ENCODE measurements at places on chromosomes 7 and 10.
A peak's percentile ranks its signal among the peaks of the same experiment; 100 is the strongest.

GRCh38 chr7:46009211-46009610, 88.1 kb upstream of the IGFBP3 start:
- ATAC-seq = no peak

GRCh38 chr7:37915438-37915837, 1.2 kb downstream of the SFRP4 start:
- no peak for ATAC-seq

- ATAC-seq = no peak
Observed at GRCh38 chr7:127911968-127912511, 119.2 kb downstream of the LRRC4 start.

DNA sequence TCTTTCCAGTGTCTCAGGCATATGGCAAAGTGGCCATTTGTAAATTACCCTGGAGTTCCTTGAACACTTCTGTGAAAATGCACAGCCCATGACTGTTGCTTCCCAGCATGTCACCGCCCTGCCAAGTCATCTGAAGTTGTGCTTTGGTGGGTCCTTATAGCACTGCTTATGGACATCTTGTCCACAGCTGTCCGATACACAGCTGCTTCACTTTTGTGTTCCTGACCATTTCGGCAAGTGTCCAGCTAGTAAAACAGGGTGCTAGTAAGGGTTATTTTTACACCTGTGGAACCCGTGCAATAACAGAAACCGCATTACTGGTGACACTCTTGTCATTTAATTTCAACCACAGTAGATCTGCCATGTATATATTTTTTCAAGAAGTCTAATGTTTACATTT, 29.7 kb downstream of the PIP4K2A start:
- no peak for ATAC-seq

GRCh38 chr10:132360766-132361447, 28.9 kb downstream of the LRRC27 start:
- peak; percentile 49 for ATAC-seq

DNA sequence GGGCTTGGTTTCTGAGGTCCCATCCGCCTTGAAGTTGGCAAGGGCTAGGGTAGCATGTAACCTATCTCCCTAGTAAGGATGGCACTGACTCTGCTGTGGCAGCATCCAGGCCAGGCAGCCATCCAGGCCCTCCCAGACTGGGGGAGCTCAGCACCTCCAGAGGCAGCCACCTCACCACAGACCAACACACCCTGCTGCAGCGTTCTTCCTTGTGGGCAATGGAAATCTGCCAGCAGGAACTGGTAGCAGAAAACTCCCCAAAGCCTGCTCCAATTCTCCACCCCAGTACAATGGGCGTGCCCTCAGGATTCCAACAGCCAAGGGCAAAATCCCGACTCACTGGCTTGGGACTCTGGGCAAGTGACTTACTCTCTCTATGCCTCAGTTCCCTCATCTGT, 27.5 kb downstream of the DLG5 start:
- peak; percentile 79 for ATAC-seq
